ENCODE measurements at places on chromosomes 13 and 19.

- no peak for DNase-seq
Measured at GRCh38 chr19:13935765-13936510, 2.3 kb downstream of the PODNL1 start.

GRCh38 chr19:1854542-1855039, 6.3 kb upstream of the REXO1 start:
- DNase-seq = no peak

- DNase-seq = no peak
Measured at GRCh38 chr13:72061613-72062012, 194.6 kb upstream of the DACH1 start.

- no peak for DNase-seq
Measured at GRCh38 chr19:4568886-4569285, 9.4 kb upstream of the SEMA6B start.

- DNase-seq = no peak
Measured at GRCh38 chr19:41323023-41323422, 13.1 kb downstream of the CCDC97 start.

GRCh38 chr13:35995136-35995535, 136.0 kb downstream of the DCLK1 start:
- DNase-seq = no peak

- DNase-seq = no peak
Measured at GRCh38 chr13:99056381-99057014, 78.6 kb upstream of the DOCK9 start.

GRCh38 chr19:12779162-12779993, 4.0 kb upstream of the HOOK2 start:
- DNase-seq = no peak

DNA sequence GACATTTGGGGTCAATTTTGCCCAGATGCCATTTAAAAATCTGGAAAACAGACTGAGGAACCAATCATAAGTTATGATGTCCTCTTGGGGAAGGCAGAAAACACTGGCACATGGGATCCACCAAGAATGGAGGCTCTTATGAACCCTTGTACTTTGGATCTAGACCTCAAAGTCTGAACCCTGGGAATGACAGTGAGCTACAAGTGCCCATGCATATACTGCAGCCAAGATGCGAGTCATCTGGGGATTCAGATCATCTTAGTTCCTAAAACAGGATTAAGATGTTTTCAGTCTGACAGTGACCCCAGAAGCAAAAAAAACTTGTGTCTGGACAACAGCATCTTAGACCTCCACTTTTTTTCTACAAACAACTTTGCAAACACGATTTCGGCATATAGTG, 100.2 kb upstream of the SIAH3 start:
- DNase-seq = no peak

DNA sequence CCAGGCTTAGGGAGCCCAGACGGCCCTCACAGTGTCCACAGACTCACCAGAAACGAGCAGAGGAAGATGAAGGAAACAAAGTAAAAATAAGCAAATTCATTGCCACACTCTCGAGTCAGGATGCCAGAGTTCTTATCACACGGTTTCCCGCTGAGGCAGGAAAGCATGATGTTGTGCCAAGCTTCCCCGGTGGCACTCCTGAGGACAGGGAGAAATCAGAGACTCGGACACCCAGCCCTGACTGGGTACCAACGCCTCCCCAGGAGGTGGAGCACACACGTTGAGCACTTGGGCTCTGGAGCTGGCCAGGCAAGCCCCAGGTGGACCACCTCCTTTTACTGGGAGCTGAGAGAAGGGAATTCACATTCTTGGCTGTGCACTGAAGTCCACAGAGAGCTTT, 81.5 kb downstream of the IER2 start:
- no peak for DNase-seq

GRCh38 chr13:31595563-31595962, 143.8 kb upstream of the RXFP2 start:
- DNase-seq = no peak

DNA sequence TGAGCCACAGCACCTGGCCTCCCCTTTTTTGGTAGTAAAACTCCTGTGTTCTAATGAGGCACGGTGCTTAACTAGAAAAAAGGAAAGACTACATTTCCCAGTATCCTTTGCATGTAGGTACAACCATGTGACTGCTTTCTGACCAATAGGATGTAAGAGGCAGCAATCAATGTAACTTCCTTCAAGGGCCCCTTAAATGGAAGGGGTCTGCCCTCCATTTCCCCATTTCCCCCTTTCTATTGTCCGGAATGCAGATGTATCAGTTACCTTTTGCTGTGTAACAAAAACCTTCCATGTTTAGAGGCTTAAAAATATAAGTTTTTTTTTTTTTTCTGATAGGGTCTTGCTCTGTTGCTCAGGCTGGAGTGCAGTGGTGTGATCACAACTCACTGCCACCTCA, 2.2 kb downstream of the GPR32 start:
- DNase-seq = no peak

DNA sequence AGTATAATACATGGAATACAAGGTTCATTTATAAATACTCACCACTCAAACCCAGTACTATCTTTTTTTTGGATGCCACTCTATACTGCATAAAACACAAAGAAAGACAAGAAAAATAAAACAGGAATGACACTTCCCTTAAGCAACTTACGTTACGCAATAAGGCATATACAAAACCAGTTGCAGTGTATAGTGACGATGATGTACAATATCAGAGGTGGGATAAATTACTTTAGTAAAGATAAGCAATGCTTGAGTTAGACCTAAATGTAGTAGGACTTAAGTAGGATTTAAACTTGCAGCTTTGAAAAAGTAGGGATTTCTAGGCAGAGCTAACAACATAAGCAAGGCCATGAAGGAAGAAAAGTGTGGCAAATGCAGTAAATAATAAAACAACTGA, 374.9 kb downstream of the SPRY2 start:
- no peak for DNase-seq

DNA sequence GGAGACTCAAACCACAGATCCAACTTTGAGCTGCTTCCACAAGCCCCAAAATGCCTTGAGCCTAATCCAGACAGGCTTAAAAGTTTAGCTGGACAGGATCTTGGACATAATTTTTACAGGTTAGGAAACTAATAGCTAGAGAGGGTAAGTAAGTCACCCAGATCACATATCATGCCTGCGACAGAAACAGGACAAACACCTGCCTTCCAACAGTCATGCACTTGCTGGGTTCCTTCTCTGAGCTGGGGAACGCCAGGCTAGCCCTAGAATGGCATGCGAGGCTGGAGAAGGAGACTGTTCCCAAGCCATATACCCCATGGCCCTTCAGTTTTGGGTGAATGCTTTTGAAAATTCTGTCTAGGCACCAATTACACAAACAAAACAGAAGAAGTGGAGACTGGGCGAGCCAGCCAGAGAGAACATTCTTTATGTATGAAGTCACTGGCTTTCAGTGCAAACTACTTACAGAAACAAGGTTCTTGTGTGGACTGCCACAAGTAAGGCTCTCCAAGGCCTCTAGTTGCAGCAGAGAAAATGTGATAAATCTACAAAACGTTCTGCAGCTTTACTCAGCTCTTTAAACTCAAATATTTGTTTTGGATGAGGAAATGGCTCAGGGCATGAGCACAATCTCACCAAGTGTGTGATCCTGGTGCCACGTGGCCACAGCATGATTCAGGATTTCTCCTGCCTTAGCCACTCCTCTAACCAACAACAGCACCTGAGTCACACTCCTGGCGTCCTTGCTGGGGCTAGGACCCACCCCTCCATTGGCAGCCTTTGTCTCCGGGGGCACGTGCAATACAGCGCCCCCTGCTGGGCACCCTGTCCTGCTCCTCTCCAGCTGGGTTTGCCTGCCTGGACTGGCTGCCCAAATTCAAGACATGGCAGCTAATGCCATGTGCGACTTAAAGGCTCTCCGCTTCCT, 73.4 kb upstream of the UBL3 start:
- peak; percentile 79 for DNase-seq

DNA sequence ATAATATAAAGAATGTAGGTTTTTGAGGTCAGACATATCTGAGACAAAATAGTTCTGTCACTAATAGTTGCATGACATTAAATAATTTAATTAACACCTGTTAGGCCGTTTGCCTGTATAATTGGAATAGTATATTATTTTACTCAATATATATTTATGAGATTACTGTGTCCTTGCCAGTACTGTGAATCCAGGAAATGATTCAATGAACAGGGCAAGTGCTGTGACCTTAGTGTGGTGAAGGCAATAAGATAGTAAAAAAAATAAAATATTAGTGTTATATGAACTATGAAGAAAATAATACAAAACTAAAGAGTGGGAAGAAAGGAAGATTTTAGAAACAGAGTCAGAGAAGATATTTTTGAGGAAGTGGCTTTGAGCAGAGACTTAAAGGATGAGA, 403.7 kb downstream of the PCDH9 start:
- DNase-seq = no peak

DNA sequence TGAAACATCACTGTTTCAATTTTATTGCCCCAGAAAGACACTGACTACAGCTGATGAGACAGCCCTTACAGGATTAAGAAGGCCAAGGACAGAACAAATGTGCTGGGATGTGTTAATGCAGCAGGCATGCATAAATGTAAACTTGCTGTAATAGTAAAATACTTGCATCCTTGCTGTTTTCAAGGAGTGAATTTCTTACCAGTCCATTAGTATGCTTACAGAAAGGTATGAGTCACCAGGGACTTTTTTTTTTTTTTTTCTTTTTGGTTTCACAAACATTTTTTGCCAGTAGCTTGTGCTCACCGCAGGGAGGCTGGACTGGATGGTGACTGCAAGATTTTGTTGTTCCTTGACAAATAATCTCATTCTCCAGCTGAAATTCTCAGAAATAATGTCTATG, 55.1 kb downstream of the GPR180 start:
- DNase-seq = no peak

- DNase-seq = no peak
Measured at GRCh38 chr19:1366296-1366695, 17.4 kb upstream of the NDUFS7 start.

- DNase-seq = no peak
Measured at GRCh38 chr13:113639616-113640262, 18.3 kb downstream of the ATP4B start.

DNA sequence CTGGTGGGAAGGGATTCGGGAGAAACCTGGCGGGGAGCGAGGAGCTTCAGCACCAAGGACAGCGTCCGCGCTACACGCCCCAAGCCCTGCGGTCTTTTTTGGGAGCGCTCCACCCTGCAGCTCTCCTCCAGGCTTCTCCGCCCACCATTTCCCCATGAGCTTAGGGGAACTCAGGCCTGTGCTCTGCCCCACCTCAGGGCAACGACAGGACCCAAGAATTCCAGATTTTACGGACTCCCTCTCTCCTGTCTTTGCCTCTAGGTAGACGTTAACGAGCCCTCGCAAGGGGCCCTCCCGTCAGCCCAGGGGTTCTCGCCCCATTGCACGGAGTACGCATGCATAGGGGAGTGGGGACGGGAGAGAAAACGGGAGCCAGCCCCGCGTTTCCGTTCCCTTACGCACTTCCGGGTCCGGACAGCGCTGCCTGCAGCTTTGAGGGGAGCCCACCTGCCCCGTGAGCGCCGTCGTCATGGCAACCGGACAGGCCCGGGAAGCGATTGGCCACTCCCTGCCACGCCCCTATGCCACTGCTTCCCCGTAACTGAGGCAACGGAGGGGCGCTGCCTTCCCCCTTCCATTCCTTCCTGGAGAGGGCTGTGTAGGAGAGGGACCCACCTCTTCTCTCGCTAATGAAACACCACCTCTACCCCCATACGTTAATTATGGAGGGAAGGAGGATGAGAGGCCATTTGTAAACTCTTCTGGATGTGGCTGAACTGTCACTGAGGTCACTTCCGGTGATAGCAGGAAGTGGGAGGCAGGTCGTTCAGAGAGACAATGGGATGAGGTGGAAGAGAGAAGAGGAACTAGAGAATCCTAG, 20.8 kb downstream of the NOVA2 start:
- no peak for DNase-seq

- no peak for DNase-seq
Measured at GRCh38 chr19:29185427-29185826, 27.5 kb downstream of the UQCRFS1 start.

GRCh38 chr19:18304208-18304457, 18.7 kb downstream of the LSM4 start:
- DNase-seq = no peak

DNA sequence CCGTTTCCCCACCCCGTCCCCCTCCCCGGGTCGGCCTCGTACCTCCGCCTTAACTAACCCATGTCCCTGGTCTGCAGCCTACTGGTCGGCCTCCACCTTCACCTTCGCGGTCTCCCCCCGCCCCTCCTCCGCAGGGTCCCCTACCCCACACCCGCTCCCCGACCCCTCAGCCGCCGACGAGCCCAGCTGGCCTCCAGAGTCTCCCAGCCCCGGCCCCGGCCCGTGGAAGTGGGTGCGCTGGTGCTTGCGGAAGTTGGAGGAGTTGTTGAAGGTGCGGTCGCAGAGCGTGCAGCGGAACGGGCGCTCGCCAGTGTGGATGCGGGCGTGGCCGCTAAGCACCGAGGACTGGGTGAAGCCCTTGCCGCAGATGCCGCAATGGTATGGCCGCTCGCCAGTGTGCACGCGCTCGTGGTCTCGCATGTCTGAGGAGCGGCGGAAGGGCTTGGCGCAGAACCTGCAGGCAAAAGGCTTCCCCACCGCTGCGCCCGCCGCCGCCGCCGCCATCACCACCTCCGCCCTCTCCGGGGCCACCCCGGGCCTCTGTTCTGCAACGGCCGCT, 2.6 kb downstream of the ZNF784 start:
- no peak for DNase-seq

DNA sequence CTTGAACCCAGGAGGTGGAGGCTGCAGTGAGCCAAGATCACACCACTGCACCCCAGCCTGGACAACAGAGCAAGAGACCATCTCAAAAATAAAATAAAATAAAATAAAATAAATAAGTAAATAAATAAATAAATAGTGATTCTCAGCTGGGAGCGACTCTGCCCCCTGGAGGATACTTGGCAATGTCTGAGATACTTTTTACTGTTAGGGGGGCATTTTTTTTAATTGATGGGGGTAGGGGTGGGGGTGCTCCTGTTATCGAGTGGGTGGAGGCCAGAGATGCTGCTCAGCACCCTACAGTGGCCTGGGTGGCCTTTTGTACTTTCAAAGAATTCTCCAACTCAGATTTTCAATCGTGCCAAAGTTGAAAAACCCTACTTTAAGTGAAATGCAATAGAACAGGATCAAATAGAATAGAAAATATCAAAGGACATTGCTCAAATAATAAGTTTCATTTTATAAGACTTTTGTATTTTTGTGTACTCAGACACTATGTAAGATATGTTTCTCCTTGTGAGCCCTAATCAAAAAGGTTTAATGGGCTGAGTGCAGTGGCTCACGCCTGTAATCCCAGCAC, 7.1 kb upstream of the CLPP start:
- no peak for DNase-seq

Data from NCI-H510A treated with DMSO at 0.1 percent for 48 hours (cell line).